ENCODE measurements at places on chromosomes 4 and X.

- DNase-seq: no peak
These were observed 24.8 kb downstream of the PDGFC start for GRCh38 chr4:156946516-156947424.

- no peak for DNase-seq
These were observed 225.8 kb downstream of the GABRG1 start for GRCh38 chr4:45897946-45898585.

DNA sequence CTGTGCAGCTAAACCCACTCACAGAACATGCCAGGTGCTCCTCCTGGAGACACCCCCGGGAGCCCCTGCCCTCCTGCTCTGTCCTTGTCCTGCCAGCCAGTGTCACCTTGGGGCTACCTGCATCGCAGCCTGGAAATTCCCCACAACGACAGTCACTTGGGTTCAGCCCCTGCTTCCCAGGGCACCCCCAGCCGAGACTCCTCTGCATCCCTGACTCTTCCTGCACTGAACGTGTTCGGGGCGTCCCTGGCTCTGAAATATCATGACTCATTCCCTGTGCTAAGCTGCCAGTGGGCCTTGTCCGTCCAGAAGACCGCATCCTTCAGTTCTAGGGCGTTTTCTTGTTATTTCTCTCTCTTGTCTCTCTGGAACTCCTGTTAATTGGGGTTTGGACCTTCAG is 5.8 kb downstream of the CFAP99 start:
- no peak for DNase-seq

GRCh38 chr4:112885897-112886296 is 163.6 kb upstream of the ANK2 start:
- DNase-seq: no peak

- DNase-seq: no peak
These were observed 142.0 kb downstream of the ADAMTS3 start for GRCh38 chr4:72427057-72427456.

- no peak for DNase-seq
These were observed 1258.0 kb upstream of the IGFBP7 start for GRCh38 chr4:58368221-58368620.

GRCh38 chrX:35890699-35891098 is 28.8 kb upstream of the CFAP47 start:
- DNase-seq: no peak

DNA sequence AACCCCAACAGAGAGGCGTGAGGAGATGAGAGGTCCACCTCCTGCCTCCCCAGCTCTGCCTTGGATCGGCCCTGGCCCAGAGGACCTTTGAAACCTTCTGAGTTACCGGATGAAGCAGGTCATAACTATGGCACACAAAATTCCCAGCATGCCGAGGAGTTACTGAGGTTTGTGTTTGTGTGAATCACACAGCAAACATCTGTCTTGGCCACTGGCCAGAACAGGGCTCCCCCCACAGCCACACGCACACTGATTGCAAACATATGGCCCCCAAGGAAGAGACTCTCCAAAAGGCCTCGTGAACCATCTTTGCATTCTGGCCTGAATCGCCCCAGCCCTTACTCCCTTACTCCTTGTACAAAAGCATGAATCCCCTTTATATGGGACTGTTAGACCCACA is 18.9 kb downstream of the RPS4X start:
- no peak for DNase-seq

- DNase-seq: no peak
These were observed 57.2 kb downstream of the MFAP3L start for GRCh38 chr4:169968999-169969398.

- DNase-seq: peak; percentile 4
These were observed 38.4 kb upstream of the STS start for GRCh38 chrX:7109049-7109531.

DNA sequence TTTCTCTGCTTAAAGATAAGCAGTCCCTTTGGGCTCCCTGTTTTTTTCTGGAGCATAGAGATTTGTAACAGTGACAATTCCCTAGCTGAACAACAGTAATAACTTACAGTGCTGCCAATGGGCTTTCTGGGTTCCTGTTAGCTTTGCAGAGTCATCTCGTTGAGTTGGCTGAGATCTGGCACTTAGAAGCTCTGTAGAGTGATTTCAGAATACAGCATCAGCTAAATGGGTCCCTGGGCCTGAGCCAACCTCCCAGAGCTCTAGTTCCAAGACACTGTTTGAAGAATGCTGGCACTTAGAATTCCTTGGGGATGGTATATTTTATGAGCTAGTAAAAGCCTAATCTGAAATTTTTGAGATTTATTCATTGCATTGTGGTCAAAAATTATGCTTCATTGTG is 43.5 kb upstream of the SERTM2 start:
- no peak for DNase-seq

- no peak for DNase-seq
These were observed 39.2 kb downstream of the FGFRL1 start for GRCh38 chr4:1050486-1051213.

GRCh38 chr4:41427306-41427882 is 110.6 kb upstream of the LIMCH1 start:
- DNase-seq: no peak

GRCh38 chr4:179582164-179582905 is 2140.1 kb upstream of the AGA start:
- DNase-seq: no peak

- no peak for DNase-seq
These were observed 119.2 kb downstream of the RAPGEF2 start for GRCh38 chr4:159222043-159222552.

GRCh38 chr4:38819569-38819968 is 15.0 kb upstream of the TLR1 start:
- no peak for DNase-seq

- no peak for DNase-seq
These were observed 21.6 kb upstream of the PDZD4 start for GRCh38 chrX:153851981-153852380.

- no peak for DNase-seq
These were observed 19.4 kb upstream of the AFAP1 start for GRCh38 chr4:7959078-7959477.

- DNase-seq: no peak
These were observed 63.8 kb downstream of the SRPX start for GRCh38 chrX:38156838-38157237.

- DNase-seq: no peak
These were observed 28.6 kb downstream of the AMER1 start for GRCh38 chrX:64176876-64177275.

GRCh38 chr4:16967722-16968121 is 69.3 kb upstream of the LDB2 start:
- DNase-seq: no peak

GRCh38 chr4:165151734-165152133 is 39.1 kb upstream of the TMEM192 start:
- DNase-seq: no peak

GRCh38 chr4:6449746-6450369 is 22.6 kb downstream of the PPP2R2C start:
- no peak for DNase-seq

- DNase-seq: no peak
These were observed 407.0 kb downstream of the BCOR start for GRCh38 chrX:39690541-39691415.

DNA sequence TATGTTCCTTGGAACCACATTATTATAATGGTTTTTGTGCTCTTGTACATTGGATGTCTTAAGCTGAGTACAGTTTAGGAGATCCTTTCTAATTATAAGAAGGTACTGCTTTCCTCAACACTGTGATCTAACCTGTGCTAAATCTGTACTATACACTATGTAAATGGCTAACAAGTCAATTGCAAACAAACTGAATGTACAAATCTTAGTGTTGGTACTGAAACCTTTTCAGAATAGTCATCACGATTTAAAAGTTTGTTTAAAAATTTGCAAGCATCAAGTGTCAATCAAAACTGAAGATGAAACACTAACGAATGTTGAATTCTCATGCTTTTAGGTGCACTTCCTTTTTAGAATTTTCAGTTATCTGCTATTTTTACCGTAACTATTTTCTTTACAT is 2090.4 kb upstream of the TENM3 start:
- no peak for DNase-seq

GRCh38 chrX:16155581-16156096 is 11.6 kb upstream of the MAGEB17 start:
- DNase-seq: no peak

DNA sequence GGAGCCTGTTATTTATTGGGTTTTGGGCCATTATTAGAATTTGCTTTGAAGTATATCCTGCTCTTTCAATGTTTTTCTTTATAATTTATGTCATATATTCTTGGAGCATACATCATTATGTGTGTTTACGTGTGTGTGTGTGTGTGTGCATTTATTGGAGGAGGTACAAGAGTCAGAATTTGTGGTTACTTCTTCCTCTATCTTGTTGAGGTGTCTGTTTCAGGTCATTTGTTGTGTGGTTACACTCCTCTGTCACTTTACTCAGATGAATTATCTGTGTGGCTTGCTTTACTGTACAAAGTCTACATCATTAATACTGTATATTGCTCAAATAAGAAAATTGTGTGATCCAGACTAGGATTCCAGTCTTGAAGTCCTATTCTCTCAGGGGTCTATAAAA is 1957.4 kb upstream of the TENM3 start:
- DNase-seq: no peak

- peak; percentile 0 for DNase-seq
These were observed 1.1 kb downstream of the FBXL5 start for GRCh38 chr4:15653864-15654592.

DNA sequence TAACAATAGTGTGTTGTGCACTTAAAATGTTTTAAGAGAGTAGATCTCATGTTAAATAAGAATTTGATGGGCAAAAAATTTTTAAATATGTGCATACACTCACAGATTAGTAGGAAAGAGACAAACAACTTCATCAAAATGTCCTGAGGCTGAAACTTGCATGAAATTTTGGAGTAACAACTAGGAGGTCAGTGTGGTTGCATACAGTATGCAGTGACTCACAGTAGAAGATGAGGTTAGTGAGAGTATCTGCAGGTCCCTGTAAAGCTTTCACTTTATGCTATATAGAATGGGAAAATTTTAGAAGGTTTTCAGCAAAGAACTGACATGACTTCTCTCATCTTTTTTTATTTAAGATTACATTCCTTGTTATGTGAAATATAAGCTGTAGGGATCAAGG is 453.1 kb upstream of the KLHL4 start:
- DNase-seq: no peak

DNA sequence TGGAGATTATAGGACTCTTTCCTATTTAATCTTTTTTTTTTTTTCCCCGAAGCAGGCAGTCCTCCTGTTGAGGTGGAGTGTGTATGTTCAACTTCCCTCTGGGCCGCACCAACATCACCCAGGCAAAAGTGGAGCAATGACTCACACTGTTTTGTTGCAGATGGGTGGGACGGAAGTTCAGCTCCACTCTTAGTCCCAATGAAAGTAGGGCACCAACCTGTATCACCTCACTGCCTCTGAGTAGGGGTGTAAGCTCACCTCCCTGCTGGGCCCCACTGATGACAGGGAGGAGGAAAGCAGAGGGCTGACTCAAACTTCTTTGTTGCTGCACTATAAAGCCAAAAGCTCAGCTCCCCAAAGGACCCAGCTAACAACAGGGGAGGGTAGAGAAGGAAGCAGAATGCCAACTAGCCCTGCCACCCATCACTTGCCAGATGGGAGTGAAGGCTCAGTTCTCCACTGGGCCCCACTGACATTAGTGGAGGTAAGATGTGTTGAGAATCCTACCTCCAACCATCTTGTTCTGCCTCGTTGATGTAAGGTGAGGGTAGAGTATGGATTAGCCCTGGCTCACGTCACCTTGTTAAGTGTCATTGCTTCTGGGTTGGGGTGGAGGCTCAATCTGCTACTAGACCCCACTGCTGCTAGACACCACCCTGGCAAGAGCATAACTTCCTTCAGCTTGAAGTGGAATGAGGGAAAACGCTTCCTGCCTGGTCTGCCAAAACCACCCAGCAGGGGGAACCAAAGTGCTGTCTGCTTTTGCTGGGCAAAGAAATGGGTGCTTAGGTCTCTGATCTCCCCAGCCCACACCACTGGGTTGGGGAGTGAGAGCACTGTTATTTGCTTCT is 14.1 kb downstream of the RPS6KA3 start:
- DNase-seq: no peak

DNA sequence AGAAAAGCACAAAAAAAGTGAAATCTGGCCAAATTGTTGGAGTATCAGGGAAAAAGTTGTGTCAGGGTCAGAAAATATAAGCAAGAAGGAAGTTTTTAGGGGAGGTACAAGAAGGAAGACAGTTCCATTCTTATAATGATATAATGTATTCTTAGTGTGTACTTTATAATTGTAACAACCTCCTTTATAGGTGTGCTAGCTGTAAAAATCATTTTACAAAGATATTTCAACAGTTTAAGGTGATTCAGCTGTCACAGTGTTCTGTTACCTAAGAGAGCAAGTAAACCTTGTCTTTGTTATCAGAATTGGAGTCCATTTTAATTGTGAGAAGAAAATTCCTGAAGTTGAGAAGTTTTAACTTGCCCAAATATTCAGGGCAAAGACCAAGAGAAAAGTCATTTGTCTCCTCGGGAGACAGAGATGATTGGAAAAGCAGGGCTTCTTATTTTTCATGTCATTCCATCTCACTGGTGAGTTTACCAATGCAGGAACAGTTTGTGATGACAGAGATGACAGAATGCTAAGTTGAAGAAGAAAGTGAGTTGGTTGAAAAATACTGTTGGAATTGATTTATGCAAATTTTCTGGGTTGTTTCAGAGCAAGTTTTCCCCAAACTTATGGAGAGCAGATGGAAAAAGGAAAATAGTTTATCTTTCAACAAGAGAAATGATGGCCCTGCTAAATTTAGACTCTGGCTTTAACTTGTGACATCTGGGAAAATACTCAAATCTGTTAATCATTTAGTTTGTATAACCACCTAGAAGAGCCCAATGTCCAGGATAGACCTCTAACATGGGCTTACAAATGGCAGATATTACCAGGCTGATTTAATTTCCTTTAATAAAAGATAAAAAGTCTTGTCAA is 14.8 kb downstream of the INTS6L start:
- no peak for DNase-seq

DNA sequence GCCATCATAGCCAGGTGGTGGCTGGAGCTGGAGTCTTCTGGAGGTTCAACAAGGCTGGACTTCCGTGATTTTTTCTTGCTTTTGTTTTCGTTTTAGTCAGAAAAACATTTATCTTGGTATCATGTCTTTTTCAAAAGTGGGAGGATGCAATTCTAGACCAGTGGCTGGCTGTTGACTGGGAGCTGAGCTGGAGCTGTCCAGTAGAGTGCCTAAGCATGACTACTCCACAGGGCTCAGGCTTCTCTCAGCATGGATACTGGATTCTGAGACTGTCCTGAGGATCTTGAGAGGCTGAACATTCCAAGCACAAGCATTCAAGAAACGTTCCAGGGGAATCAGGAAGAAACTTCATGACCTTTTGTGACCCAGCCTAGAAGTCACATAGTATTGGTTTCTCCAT is 598.1 kb downstream of the MID1IP1 start:
- no peak for DNase-seq

DNA sequence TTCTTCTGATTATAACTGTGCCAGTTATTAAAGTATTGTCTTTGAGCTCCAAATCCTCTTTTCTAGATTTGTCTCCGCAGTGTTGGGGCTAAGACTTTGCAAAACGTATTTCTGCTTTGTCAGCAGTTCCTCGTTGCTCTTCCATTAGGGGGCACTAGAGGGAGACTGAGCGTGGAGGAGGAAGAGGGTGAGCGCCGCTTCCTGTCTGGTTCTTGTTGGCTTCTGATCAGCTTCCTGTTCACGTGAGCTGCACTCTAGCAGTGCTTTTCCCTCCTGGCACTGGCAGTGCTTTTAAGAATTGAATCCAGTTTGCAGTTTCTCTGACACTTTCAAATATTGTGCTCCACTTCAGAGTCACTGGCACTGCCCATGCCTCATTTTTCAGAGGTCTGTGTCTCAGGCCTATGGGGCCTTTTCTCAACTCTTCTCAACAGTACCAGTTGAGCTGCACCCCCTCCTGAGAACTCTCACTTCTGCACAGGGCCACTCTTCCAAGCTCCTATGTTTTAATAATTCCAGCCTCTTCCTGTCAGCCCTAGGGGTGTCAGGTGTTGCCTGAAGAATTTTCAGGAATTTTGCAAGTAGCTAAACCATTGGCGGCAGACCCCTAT is 54.4 kb upstream of the LCORL start:
- DNase-seq: no peak
